ENCODE measurements at places on chromosomes 4 and X. TPM values are rescaled to one million over a fixed set of nuclear protein-coding genes. Genes with fewer than 3 reads are reported as not detected.

The SHISA3 gene
- not detected for total RNA-seq

The SFRP2 gene
- total RNA-seq, result not detected

The RASSF6 gene
- total RNA-seq, result 0.10 TPM

The SMARCA1 gene
- 0.73 TPM for total RNA-seq

The PLP1 gene
- not detected for total RNA-seq

The FRMD7 gene
- 0.10 TPM for total RNA-seq

The ZNF157 gene
- 0.63 TPM for total RNA-seq

The TSPAN5 gene
- 2.9 TPM for total RNA-seq

The PABPC1L2A gene
- total RNA-seq, result not detected

The P2RY8 gene
- 75.1 TPM for total RNA-seq

The ODAM gene
- not detected for total RNA-seq

The GPR173 gene
- under 0.01 TPM for total RNA-seq

The HSFX2 gene
- 0.21 TPM for total RNA-seq

The XK gene
- 3.6 TPM for total RNA-seq

The STATH gene
- not detected for total RNA-seq

The GEMIN8 gene
- total RNA-seq, result 6.1 TPM

The WAS gene
- 64.3 TPM for total RNA-seq

The ERCC6L gene
- 1.6 TPM for total RNA-seq

The KLHL5 gene
- total RNA-seq, result 37.8 TPM

The CFAP47 gene
- 0.10 TPM for total RNA-seq

The PCDH18 gene
- total RNA-seq, result 0.10 TPM

The PACRGL gene
- total RNA-seq, result 7.0 TPM

The KLB gene
- total RNA-seq, result under 0.01 TPM

The GSTCD gene
- 4.6 TPM for total RNA-seq

The NALF2 gene
- under 0.01 TPM for total RNA-seq

Data from mononuclear cell (primary cell).